ENCODE measurements at places on chromosomes 16 and 17.

DNA sequence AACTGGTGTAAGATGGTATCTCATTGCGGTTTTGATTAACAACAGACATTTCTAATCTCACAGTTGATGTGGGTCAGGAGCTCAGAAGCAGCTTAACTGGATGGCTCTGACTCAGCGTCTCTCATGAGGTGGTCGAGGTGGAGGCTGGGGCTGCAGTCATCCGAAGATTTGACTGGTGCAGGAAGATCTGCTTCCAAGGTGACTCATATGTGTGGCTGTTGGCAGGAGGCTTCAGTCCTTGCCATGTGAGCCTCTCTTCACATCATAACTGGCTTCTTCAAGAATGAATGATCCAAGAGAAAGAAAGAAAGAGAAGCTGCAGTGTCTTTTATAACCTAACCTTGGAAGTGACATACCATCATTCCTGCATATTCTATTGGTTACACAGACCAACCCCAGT, 376.1 kb downstream of the SEC14L1 start:
- DNase-seq, result no peak

DNA sequence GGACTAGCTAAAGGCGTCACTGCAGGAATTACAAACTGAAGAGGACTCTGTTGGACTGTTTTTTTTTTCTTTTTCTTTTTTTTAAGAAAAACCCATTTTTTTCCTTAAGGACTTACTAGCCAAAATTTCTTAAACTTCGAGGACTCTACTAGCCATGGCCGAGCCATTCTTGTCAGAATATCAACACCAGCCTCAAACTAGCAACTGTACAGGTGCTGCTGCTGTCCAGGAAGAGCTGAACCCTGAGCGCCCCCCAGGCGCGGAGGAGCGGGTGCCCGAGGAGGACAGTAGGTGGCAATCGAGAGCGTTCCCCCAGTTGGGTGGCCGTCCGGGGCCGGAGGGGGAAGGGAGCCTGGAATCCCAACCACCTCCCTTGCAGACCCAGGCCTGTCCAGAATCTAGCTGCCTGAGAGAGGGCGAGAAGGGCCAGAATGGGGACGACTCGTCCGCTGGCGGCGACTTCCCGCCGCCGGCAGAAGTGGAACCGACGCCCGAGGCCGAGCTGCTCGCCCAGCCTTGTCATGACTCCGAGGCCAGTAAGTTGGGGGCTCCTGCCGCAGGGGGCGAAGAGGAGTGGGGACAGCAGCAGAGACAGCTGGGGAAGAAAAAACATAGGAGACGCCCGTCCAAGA, 878 bp downstream of the HEXIM1 start:
- peak; percentile 66 for DNase-seq

DNA sequence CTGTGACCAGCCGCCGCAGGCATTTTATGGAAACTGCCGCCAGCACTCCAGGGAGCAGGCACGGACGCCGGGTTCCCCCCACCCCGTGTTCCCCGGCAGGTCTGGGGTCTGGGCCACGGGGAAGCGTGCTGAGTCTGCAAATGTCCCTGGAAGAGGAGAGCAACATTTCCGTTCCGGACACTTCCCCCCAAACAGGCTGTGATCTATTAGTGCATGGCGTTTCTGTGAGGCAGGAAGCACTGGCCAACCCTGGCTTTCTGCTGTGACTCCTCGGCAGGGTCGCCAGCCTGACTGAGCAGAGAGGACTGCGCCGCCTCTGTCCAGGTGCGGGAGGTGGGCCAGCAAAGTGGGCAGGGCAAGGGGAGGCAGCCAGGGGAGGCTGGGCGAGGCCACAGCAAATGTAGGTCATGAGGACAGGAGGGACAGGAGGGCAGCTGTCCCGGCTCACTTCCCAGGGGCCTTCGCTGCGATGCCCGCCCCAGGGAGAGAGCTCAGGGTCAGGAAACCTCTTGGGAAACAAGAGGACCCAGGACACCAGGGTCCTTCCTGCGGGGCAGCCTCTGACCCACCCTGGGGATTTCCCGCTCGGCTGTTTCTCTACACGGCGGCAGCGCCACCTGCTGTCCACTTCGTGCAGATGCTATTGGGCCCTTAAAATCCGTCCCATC, 9.5 kb downstream of the FOXF1 start:
- DNase-seq, result peak; percentile 51

DNA sequence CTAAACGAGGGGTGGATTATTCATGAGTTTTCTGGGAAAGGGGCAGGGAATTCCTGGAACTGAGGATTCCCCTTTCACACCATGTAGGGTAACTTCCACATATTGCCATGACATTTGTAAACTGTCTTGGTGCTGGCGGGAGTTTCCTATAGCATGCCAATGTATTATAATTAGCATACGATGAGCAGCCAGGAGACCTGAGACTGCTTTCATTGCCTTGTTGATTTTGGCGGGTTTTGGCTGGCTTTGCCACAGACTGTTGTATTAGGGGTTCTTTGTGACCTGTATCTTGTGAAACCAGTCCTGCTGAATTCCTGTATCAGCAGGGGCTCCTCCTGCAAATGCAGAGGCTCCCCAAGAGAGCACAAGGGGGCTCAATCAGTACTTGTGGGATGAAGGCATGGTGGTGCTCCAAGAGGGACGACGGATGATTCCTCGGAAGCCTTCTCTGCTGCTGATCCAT, 104.4 kb upstream of the CACNG5 start:
- DNase-seq, result no peak

- DNase-seq, result no peak
These were observed 842 bp upstream of the CALB2 start for GRCh38 chr16:71357681-71358080.

DNA sequence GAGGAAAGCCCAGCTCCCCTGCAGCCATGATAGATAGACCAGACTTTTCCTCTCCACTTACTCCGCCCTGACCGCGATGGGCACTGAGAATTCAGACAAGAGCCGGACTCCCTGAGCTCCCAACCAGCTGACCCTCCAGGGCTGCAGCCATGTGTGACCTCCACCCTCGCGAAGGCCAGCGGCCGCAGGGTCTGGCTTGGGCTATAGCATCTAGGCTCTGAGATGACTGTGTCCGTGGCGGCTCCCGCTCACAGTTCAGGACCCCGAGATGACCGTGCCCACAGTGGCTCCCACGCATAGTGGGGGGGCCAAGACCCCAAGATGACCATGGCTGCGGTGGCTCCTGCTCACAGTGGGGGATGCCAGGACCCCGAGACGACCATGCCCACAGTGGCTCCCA, 18.0 kb downstream of the ZFPM1 start:
- DNase-seq, result no peak

DNA sequence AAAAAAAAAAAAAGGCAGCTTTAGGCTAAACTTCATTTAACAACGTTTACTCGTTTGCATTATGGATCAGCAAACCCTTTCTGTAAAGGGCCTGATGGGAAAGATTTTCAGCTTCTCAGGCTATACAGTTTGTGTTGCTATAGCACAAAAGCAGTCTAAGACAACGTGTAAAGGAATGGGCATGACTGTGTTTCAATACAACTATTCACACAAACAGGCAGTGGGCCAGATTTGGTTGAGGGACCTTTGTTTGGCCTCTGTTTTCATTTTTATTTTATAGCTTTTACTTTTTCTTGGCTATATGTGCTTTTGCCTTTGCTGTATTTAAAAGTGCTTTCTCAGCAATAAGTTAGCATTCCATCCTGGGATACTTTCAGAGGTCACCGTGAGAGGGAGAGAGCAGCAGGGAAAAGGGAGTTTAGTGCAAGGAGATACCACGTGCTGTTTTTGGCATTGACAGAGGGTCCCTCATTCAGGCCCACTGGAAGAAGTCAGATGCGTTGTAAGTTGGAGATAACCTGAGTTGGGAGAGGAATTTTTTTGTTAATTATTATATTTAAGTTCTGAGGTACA, 335.6 kb downstream of the UTP18 start:
- DNase-seq, result no peak

- DNase-seq, result no peak
These were observed 37.8 kb downstream of the GLG1 start for GRCh38 chr16:74568961-74569631.

DNA sequence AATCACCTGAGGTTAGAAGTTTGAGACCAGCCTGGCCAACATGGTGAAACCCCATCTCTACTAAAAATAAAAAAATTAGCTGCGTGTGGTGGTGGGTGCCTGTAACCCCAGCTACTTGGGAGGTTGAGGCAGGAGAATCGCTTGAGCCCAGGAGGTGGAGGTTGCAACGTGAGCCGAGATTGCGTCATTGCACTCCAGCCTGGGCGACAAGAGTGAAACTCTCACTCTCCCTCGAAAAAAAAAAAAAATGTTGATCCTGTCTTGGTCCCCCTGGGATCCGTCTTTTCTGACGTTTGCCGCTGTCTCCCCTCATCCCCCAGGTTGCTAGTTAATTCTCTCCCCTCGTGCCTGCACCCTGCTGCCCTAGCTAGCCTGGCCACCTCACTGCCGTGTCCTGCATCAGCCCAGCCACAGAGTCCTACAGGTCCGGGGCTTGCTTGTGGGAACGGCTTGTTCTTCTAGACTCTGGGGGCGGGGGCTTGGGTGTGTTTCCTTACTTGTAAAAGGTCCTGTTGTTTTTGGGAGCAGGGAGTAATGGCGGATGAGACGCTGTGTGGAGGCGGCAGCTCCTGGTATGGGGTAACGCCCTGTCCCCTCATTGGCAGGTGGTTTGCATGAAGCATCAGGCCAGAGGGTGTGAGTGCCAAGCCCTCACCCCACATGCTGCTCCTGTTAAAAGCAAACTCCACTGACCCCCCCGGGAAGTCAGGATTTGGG, 44.6 kb downstream of the PGS1 start:
- DNase-seq, result no peak

DNA sequence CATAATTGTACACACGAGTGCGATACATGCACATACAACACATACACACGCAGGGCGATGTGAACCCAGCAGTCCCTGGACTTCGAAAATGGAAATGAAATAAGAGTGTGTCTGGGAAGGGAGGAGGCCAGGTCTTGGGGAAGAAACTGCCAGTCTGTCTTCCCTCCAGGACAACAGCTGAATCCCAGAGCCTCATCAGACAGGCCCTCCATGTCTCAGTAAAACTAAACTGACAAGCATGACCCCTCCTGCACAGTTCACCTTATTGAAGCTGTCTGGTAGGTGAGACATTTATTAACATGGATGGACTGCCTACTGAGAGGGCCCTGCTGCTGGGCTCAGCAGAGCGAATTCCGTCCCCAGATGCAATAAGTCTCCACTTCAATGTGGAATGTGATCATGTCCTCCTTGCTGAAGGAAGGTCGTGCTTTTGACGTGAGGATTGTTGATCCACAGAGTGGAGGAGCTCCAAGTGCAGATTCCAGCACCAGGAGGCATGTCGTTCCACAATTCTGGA, 117.4 kb downstream of the SOX9 start:
- no peak for DNase-seq

DNA sequence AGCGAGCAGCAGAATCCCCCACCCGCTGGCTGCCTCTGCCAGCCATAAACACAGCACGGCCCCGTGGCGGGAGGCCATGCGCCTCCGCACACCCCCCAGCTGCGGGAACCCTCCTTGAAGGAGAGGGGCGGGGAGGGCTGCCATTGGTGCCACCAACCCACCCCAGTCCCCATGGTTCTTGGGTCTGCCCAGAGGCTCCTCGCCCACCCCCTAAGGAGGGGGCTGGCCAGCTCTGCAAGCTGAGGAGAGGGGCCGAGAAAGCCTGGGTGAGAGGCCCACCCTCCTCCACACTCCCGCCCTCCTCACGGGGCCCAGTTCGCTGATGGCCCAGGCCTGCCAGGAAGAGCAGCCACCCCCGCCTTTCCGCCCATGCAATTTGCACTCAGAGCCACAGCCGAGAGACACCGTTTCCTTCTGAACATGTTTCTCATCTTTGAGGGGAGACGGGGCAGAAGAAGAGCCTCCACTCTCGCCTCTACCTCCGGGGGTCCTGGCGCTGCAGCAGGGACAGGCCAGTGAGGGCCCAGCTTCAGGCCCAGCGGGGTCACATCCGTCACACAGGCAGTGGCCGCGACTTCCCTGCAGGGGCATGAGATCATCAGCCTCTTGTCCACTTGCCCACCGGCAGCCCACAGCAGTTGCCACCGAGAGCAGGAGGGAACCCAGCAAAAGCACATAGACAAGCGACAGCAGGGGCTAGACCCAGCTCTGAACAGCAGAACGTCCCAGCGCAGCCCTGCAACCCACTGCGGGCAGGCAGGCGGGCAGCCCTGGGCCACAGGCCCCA, 23.0 kb downstream of the KATNB1 start:
- no peak for DNase-seq

DNA sequence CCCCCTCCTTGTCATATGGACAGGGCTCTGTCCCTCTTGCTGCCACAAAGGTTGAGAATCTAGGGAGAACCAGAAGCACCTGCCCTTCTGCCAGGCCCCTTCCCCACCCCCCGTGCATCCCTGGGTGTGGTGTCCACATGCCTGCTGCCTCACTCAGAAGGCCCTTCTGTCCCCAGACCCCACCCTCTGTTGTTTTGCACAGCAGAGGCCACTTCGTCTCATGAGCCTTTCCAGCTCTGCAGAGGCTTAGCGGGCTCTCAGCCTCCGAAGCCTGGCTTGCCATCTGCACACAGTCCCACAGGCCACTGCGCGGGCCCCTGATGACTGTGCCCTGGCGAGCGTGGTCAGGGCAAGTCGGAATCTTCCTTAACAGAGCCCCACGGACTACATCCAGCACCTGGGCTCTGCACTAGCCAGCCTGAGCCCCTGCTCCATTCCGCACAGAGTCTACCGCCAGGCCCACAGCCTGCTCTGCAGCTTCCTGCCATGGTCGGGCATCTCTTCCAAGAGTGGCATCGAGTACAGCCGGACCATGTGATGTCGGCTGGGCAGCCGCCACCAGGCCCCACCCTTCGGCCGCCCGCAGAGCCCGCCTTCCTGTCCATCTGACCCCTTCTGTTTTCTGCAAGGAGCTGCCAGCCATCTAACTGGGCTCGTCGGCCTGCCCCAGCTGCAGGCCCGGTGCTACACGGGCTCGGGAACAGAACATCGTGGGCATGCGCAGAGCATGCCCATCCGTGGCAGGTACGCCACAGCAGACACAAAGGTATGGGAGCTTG, 10.8 kb downstream of the C16orf90 start:
- DNase-seq, result no peak

DNA sequence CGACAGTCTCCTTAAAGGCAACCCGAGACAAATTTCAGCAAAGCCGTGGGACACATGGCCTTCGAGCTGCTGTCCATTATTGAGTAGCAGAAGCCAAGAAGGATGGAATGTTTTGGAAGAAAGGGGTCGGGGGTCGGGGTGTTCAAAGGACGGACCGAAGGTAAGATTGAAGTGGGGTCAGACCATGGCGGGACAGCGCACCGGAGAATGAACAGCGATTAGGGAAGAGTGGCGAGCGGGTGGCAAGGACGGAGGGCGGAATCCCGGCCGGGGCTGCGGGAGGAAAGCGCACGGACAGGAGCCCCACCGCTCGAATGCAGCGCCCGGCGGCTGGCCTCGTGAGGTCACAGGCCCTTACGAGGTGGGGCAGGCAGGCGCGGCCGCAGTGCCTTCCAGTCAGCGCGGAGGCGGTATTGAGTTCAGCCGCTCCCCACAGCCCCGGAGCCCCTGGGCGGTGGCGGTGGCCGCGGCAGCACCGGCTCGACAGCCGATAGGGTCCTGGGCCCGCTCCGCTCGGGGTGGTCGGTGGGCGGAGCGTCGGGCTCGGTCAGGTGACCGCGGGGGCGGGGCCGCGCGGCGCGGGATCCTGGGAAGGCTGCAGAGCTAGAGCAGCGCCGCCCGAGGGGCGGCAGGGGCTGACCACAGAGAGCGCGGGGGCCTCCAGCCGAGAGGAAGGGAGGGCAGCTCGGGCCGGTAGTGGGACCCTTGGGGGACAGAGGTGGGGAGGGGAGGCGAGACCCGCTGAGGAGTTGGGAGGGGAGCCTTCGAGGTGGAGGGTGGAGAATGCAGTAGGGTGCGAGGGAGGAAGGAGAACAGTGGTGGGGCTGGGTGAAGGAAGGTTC, at the start of gene EFCAB13:
TSS of gene EFCAB13 (plus strand) at position 574 of the 842 bp plus-strand sequence. CDS start 4,399 bp downstream, outside the sequence.
- DNase-seq, result peak; percentile 69
